ENCODE measurements at places on chromosomes 1 and 21. TPM values are rescaled to one million over a fixed set of nuclear protein-coding genes. Genes with fewer than 3 reads are reported as not detected.

The FABP3 gene
- total RNA-seq = 4.5 TPM

The ACTL8 gene
- under 0.01 TPM for total RNA-seq

The HMCN1 gene
- 41.3 TPM for total RNA-seq

The DAB1 gene
- under 0.01 TPM for total RNA-seq

The SRSF11 gene
- total RNA-seq = 141 TPM

The PLPP3 gene
- 5.3 TPM for total RNA-seq

The S100A16 gene
- 351 TPM for total RNA-seq

The SHISAL2A gene
- not detected for total RNA-seq

The AKR7A2 gene
- total RNA-seq = 64.4 TPM

The FH gene
- total RNA-seq = 70.5 TPM

The CD53 gene
- not detected for total RNA-seq

The OR10J1 gene
- total RNA-seq = not detected

The CELA3A gene
- not detected for total RNA-seq

The TTC22 gene
- total RNA-seq = not detected

The FBXO2 gene
- 1.6 TPM for total RNA-seq

The LEFTY1 gene
- total RNA-seq = not detected

The GBP7 gene
- total RNA-seq = not detected

The ETV3L gene
- not detected for total RNA-seq

The MIER1 gene
- total RNA-seq = 32.7 TPM

The KRTAP19-3 gene
- total RNA-seq = not detected

The EXO1 gene
- 7.9 TPM for total RNA-seq

The SOX13 gene
- 1.5 TPM for total RNA-seq

The TNFRSF18 gene
- total RNA-seq = not detected

The PLEKHA6 gene
- 0.05 TPM for total RNA-seq

The TXNIP gene
- 10.4 TPM for total RNA-seq

The SLC44A5 gene
- under 0.01 TPM for total RNA-seq

The SH2D5 gene
- 8.5 TPM for total RNA-seq

The TACSTD2 gene
- total RNA-seq = 0.18 TPM

The PCAT6 gene
- 0.89 TPM for total RNA-seq

The IGSF3 gene
- 0.89 TPM for total RNA-seq

The SMYD2 gene
- total RNA-seq = 48.9 TPM

The OR2L8 gene
- not detected for total RNA-seq

The CD1C gene
- total RNA-seq = not detected

The SYPL2 gene
- not detected for total RNA-seq

The PTGFR gene
- total RNA-seq = 34.0 TPM

The SLC25A34 gene
- total RNA-seq = 0.69 TPM

The AGMAT gene
- total RNA-seq = 1.5 TPM

The KRTAP10-11 gene
- total RNA-seq = not detected

The RCSD1 gene
- total RNA-seq = not detected

The CR1 gene
- not detected for total RNA-seq

The ARHGEF16 gene
- total RNA-seq = 0.14 TPM

The DMRTA2 gene
- 0.05 TPM for total RNA-seq

The EFCAB7 gene
- 8.6 TPM for total RNA-seq

The GNG12 gene
- total RNA-seq = 149 TPM

The TDRD5 gene
- not detected for total RNA-seq

The TMEM269 gene
- not detected for total RNA-seq

The KRTAP21-2 gene
- total RNA-seq = not detected

The RHD gene
- not detected for total RNA-seq

The LRRC7 gene
- total RNA-seq = 0.46 TPM

The CACNA1S gene
- total RNA-seq = not detected

The ADGRL2 gene
- 47.6 TPM for total RNA-seq

The KIF26B gene
- 71.3 TPM for total RNA-seq

The MYOG gene
- total RNA-seq = not detected

The LCA5L gene
- 3.0 TPM for total RNA-seq

All from smooth muscle cell of the umbilical artery (primary cell).